NCI-H226 (cell line): ENCODE measurements at places on chromosomes 16 and 17.

GRCh38 chr17:65156185-65156834 is 19.1 kb downstream of the RGS9 start:
- no peak for DNase-seq

DNA sequence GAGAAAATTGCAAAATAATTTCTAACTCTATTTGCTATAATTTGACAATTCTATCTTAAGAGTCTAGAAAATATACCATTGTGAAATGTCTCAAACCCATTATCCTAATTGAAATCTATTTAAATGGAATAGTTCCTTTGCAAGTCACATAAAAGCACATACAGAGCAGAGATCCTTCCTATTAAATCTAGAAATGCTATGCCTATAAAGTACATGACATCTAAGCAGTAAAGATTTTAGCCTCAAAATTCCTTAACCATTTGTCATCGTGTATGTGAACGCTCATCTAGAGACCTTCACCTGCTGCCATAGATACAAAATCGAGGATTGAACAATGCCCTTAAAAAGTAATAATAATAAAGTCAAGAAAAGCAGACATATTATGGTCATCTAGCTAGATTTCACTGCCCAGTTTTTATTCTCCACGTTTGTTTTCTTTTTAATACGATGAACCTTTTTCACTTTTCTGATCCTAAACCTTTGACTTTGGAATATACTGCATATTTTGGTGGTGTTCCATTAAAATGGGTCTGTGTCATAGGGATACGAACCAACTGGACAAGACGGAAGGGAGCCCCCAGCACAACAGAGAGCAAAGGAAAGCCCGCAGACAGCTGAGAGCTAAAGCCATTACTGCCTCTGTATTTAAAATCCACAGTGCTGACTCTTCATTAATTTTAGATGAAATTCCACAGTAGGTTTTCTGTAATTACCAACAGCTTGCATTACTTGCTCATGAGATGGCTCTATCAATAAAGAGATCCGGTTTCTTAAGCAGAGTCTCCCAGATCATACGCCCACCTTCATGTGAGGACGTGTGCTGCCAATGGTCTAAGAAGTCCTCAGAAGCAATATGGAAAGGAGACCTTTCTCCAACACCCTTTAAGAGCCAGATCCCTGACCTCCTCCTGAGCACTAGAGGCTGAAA is 17.6 kb downstream of the TEX2 start:
- peak; percentile 48 for DNase-seq

- DNase-seq, result no peak
Observed at GRCh38 chr16:79950932-79951719, 350.6 kb upstream of the MAF start.

- DNase-seq, result no peak
Observed at GRCh38 chr16:6803176-6803575, 529.5 kb upstream of the RBFOX1 start.

DNA sequence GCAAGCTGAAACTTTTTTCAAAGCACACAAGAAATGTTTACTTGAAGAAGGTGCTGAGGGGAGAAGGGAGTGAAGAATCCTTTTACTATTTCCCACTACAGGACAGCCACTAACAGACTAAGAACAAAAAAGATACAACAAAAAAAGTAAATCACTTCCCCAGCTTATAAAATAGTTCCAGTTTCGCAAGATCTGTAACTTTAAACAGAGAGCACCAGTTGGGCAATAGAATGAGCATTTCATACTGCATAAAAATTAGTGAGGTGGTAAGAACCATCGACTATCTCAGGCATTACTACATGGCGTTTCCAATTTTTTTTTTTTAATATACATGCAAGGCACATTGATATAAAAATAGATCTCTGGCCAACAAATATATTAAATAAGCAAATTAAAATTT is 11.1 kb downstream of the CRYBA1 start:
- DNase-seq, result no peak

DNA sequence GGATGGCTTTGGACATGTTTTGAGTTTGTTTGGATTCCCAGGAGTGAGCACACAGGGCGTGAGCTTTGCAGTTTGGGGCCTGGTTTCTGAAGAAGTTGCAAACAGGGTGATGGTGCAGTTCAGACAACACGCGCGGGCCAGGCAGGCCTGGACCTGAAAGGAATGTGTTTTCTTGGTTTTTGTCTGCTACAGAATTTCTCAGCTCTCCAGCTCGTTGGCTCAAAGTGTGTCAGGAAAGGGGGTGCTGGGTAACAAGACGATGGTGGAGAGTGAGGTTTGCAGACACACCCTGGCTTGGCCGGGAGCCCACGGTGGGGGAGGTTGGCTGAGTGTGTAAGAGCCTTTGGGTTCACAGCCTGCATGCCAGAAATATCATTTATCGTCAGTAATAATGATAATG is 82.3 kb downstream of the CMIP start:
- peak; percentile 95 for DNase-seq

DNA sequence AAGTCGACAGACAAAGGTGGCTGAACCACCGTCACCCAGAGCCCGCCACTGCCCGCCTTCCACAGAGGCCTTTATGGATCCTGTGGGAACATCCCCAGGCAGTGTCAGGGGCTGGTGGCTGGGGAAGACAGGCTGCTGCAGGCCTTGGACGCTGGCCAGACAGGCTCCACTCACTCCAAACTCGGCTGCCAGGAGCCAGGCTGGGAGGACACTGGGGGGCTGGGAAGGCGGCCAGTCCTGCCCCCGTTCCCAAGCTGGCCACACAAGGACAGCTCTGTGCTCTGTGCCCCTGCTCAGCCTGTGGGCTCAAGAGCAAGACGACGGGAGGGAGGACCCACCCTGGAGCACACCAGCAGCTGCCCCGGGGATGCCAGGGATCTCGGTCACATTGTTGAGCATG is 7.6 kb upstream of the LCAT start:
- DNase-seq, result no peak

DNA sequence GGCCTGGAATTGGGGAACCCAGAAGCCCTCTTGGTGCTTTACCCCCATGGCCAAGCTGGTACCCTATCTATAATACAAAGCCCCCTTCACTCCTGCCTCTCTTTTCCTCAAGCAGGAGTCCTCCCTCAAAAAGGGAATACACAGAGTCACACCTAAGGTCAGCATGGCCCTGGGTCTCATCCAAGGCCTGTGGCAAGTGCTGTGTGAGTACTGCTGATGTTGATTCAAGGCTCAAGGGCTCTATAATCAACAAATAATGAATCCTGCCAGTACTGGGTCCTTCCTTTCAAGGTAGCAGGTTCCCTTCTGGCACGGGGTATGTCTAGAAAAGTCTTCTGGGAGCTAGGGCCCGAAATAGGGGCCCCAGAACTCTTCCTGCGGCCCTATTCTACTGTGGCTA is 187.3 kb downstream of the CYB561 start:
- DNase-seq, result no peak

- no peak for DNase-seq
Observed at GRCh38 chr17:44502598-44503146, 534 bp downstream of the GPATCH8 start.

- DNase-seq, result no peak
Observed at GRCh38 chr16:73217654-73218053, 169.7 kb upstream of the ZFHX3 start.
